Stimulated activated CD8-positive, alpha-beta memory T cell treated with anti-CD3 and anti-CD28 coated beads, Interleukin-2, amount 100 ng/mL, for 1 hour (primary cell): ENCODE measurements at places on chromosomes 3 and 15.

DNA sequence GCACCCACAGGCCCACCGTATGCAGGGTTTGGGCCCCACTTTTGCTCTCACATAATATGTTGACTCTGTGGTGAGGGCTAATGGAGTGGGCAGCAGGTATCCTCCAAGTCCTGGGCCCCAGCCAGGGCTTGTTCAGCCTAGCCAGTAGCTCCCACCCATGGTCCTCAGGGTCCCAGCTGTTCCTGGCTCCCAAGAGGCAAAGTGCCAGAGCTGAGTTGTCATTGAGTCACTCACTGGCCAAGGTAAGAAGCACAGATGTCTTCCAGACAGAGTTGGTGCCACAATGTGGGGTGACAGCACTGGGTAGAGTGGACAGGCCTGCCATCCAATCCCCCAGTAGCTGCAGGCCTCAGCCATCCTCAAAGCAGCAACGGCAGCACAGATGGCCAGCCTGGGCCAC is 4.3 kb downstream of the SHF start:
- no peak for DNase-seq

DNA sequence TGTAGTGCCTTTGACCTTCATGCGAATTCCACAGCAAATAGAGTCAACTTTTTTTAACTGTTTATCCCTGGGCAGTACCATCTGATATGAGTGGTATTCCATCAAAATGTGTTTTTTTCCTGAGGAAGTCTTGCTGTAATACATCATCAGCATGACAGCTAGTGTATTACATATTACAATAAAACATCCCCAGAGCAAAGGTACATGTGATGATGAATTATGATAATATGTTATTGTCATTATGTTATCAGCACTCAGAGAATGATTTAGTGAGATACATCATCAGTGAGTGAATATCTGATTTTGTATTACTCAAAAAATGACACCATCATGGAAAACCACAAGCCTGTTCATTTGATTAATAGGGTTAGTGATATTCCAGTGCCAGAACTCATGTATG is 69.7 kb upstream of the ARL6 start:
- no peak for DNase-seq

DNA sequence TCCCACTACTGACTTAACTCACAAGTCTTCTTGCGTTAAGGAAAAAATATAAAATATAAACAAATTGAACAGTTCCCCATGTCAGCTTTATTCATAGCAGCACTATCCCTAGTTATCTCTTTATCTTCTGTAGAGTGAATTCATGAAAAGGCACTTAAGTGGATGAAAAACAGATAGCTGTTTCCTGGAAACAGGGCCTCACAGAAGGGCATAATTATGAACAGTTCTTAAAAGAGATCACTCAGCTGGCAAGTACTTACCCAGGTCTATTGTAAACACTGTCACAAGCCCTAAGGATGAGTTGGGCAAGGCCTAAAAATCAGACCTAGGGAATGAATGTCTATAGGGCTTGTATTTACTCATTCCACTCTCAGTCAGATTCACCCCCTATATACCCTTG is 10.7 kb downstream of the MB21D2 start:
- no peak for DNase-seq

DNA sequence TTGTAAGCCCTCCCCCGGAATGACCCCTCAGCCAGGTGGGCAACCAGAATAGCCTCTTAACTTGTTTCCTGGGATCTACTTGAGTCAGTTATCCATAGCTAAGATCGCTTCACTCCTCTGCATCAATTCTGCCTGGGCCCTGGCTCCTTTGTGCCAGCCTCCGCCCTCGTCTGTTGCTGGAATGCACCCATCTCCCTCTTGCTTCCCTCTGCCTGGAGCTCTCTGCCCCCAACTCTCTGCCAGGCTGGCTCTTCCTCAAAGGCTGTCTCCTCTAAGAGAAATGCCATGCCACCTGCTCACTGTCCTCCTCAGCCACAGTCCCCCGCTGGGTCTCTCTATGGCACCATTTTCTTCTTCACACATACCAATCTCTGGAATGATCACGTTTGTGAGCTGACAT is 240.8 kb downstream of the ADAMTS17 start:
- no peak for DNase-seq

GRCh38 chr3:194598771-194599557 is 34.3 kb downstream of the TMEM44 start:
- DNase-seq: no peak

DNA sequence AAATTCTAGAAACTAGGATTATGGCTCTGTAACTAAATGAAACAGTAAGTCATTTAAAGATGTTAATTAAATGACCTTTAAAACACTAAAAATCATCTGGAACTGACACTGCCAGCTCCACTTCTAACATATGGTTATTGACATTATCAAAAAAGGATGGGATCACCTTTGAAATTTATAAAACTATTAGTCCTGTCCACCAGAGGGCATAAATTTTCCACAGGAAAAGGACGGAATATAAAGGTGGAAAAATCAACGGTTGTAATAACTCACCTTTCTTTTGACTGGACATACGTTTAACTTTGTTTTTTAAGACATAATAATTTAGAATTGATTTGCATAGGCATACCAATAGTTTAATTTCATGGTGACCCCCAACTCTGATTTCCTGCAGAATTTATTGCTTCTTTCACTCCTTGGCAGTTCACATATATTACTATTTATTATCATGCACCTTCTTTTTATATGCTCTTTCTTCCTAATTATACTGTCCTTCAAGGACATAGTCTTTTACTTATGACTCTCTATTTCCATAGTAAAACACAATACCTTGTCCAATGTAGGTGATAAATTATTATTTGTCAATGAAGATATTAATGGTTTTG is 345.7 kb downstream of the CADM2 start:
- DNase-seq: no peak

DNA sequence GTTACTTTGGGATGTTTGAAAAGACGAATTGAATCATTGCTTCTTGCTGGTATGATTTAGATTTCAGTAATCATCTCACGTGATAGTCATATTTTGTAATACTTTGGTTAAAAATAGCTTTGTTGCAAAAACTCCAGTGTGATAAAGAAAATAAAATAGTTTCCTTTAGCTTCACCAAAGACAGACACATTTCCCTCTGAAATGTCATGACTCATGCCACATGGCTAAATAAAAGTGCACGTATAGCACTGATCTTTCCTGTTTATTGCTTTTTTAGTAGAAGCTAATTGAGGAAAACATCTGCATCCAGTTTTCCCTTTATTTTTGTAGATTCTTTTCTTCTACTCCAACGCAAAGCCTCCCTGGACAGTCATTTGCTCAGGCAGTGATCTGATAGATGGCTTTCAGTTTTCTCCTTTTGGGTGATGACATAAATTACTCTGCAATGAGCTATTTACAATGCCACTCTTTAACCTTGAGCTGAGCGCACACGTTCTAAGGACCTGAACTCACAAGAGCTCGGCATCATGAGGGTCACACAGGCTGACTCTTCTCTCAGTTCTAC is 84.9 kb downstream of the ARNT2 start:
- DNase-seq: no peak

DNA sequence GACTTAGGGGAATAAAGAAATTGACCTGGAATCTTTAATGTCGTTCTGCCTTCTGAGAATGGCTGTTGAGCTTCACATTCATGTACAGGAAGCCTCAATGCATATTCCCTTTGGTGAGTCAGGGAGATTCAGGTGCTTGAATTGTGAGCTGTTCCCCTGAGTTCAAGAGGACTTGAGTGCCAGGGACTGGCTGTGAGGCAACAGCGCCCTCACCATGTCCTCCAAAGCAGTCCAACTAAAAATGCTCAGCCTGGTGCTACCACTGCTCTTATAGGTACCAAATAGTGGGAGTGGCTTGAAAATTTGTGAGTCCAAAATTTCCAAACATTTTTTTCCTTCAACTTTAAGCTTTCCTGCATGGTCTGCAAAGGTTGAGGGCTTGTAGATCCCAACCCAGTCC is 54.1 kb downstream of the LEO1 start:
- DNase-seq: no peak
